ENCODE measurements at places on chromosomes 13 and 19.

DNA sequence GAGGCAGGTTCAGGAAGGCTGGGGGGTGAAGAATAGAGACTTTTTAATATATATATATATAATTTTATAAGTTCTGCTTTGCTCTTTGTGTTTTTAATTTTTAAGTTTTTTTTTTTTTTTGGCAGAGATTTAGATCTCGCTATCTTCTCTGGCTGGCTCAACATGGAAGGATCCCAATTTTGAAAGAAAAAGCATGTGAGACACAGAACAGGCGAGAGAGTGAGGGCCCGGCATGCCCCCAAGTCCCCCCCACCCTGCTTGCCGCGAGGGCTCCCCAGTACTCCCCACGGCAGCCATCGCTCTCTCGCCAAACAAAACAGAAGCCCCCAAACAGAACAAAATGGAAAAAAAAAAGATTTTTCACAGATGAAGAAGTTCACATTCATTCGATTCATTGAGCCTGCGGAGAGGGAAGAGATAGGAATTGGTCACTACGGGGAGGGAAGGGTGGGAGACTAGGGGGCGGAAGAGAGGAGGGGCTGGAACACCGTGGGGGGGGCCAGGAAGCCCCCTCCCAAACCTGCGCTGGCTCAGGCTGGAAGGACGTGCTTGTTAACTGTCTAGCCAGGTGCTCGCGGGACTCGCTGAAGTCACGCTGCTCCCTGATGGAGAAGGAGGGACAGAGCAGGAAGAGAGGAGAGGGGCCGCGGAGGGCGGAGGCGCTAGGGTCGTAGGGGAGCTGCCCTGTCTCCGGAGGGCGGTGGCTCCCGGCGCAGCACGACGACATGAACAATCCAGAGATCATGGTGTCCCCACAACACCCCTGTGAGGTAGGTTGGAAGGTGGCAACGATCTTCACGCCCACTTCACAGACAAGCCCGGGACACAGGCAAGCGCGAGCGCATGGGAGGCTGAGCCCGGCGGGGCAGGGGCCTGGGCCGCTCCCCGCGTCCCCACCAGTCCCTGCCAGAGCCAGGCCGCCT, 10.6 kb downstream of the KHSRP start:
- no peak for DNase-seq

DNA sequence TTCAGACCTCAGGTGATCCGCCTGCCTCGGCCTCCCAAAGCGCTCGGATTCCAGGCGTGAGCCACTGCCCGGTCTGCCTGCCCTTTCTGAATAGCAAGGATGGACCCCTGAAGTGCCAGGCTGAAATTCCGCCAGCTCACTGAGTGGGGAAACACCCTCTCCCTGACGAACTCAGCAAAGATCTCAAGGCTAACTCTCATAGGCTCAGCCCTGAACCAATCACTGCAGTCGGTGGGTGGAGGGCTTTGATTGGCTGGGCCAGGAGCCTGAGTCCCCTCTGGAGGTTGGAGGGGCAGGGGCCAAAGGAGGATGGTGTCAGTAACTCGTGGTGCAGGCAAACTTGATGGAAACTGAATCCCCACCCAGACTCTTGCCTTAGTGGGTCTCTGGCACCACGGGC, 11.2 kb upstream of the COMP start:
- peak; percentile 27 for DNase-seq

GRCh38 chr13:28432816-28433560, 61.9 kb downstream of the FLT1 start:
- DNase-seq: no peak

GRCh38 chr13:50366488-50367174, 351.4 kb downstream of the KCNRG start:
- no peak for DNase-seq

GRCh38 chr19:16366433-16367260, 42.0 kb downstream of the KLF2 start:
- no peak for DNase-seq

DNA sequence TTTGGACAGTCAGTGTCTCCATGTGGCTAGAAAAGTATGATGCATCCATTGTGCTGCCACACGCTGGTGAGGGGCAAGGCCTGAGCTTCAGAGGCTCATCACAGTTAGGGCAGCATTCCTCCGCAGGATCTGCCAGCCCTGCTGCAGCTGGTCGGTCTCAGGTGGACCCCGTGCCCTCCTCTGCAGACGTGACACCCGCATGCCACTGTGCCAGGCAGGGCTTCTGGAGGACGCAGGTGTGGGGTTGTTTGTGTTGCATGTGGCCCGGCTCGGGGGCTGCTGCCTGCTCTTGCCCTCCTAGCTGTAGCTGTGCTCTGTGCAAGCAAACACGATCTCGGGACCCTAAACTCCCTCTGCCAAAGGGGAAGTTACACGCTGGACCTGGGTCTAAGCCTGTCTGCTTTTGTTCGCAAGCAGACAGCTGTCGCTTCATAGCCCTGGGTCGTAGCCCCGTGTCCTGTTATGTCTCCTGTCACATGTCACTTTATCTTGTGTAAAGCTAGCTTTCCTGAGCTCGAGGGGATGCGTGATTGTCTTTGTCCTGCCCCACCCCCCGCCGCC, 45.3 kb downstream of the SLC7A9 start:
- DNase-seq: no peak

DNA sequence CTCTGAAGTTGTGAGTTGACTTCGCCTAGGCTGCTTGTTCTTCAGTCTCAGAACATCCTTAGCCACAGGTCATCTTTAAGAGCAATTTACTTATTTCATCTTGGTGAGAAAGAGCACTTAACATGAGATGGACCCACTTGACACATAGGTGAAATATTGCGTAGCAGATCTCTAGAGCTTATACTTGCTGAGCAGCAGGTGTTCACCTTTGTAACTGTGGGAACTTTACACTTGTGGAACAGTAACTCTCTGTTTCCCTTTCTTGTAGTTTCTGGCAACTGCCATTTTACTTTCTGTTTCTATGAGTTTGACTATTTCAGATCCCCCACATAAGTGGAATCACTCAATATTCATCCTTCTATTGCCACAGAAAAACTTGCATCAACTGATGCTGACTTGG, 95.7 kb downstream of the SLC10A2 start:
- no peak for DNase-seq

All from NCI-H524 treated with DMSO at 0.1 percent for 48 hours (cell line).